GM13976 (cell line): ENCODE measurements at places on chromosomes 1 and 21.

DNA sequence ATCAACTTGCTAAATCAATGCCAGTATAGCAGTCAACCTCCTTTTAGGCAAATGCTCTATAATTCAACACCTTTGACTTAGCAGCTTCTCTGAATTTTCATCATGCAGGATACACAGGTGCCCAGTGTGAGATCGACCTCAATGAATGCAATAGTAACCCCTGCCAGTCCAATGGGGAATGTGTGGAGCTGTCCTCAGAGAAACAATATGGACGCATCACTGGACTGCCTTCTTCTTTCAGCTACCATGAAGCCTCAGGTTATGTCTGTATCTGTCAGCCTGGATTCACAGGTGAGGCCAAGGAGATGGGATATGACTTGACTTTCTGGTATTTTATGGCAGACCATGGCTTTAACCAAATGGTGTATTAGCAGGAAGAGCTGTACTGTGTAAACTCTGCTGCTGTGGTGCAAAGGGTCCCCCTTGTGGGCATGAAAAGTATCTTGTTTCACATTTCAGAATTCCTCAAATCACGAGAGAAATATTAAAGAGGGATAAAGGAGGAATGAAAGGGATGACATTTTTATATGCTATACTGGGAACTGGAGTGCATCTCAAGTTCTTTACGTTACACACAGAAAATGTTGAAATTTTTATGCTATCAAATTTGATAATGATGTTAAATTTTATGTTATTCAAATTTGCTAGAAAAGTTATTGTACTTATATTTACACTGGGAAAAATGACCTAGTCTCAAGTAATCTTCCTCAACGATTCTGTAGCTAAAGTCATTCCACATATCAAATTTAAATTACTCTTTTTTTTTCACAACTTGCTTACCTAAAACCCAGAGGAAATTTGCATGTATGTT lies 88.9 kb downstream of the CRB1 start:
- DNase-seq: peak; percentile 48

DNA sequence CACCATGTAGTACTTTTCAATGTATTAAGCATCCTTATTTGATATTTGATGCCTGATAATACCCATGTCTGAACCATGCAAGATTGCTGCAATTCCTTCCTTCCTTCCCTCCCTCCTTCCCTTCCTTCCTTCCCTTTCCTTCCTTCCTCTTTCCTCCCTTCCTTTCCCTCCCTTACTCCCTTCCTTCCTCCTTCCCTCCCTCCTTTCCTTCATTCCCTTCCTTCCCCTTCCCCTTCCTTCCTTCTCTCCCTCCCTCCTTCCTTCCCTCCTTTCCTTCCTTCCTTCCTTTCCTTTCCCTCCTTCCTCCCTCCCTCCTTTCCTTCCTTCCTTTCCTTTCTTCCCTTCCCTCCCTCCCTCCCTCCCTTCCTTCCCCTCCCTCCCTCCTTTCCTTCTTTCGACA lies 29.7 kb upstream of the TMEM52 start:
- DNase-seq: no peak

DNA sequence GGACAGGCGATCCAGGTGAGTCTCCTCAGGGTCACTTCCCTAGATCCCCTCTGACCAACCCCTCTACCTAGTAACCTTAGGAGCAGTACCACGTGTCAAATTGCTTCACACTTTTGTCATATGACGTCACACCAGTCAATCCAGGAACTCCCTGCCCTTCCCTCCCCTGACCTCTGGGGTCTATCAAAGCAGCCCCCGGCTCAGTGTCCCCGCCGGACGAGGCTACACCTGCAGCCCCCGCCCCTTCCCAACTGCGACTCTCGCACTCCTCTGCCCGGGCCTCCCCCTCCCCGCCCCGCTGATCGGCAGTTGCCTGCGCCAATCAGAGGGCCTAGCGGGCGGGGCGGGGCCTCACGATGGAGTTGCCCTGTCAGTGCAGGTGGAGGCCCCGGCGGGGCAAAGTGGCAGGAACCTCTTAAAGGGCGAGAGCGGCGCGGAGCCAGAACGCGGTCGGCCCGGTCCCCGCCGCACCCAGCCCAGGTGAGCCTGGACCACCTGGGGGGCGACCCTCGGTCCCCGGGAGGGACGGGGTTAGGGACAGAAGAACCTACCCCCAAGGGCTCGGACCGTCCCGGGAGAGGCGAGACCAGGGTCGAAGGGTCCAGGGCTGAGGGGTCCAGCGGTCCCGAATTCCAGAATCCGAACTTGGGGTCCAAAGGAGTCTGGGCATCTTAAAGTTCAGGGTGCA lies 27.5 kb upstream of the EPB41 start:
- peak; percentile 99 for DNase-seq

- DNase-seq: no peak
Measured at GRCh38 chr1:48114596-48115382, 107.7 kb upstream of the SLC5A9 start.

DNA sequence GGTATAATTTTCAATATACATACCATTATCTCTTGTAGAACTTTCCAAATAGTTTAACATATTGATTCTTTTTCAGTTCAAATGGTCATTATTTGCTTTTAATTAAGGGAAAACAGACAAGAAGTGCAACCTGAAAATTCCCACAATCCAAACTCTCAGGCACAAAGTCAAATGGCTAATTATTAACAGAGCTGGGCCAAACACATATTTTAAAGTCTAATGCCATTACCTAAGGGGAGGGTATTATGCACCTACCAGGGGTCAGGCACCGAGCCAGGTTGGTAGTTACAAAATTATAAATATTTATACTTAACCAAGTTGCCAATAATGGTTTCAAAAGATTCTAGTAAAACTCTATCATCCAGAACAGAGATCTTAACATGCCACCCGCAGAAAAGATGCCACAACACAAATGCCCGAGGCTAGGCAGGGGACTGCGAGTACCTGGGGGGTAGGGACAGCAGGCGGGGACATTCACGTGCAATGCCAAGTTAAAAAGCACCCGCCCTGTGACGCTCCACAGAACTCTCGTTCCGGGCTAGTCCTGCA lies 15.0 kb downstream of the LBR start:
- no peak for DNase-seq

DNA sequence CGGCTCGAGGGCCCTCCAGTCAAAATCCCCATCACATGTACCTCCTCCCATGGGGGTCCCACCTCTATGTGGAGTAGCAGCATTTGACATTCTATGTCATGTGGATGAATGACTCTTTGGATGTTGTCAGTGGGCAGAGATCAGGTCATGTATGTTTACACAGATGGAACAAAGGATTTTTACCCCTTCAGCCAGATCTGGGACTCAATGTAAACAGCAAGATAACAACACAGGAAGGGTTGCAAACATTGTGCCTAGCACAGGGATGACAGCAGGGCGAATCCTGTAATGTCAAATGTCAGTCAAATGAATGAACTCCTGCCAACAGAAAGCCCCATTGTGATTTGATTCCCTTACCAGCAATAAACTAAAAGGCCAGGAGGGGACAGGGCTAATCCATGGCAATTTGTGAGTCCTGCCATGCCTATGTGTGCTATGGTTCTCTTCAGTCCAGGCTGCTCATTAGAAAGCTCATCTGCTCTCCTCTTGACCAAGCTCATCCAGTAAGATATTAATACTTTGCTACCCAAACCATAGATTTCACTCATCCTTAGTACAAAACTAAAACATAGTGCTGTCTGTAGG lies 60.3 kb downstream of the PGBD5 start:
- DNase-seq: no peak

GRCh38 chr1:67843746-67844145 lies 10.5 kb upstream of the GNG12 start:
- DNase-seq: no peak

GRCh38 chr1:109887271-109887670 lies 23.4 kb upstream of the CSF1 start:
- DNase-seq: no peak

- DNase-seq: no peak
Measured at GRCh38 chr1:8497210-8497819, 179.4 kb downstream of the SLC45A1 start.

DNA sequence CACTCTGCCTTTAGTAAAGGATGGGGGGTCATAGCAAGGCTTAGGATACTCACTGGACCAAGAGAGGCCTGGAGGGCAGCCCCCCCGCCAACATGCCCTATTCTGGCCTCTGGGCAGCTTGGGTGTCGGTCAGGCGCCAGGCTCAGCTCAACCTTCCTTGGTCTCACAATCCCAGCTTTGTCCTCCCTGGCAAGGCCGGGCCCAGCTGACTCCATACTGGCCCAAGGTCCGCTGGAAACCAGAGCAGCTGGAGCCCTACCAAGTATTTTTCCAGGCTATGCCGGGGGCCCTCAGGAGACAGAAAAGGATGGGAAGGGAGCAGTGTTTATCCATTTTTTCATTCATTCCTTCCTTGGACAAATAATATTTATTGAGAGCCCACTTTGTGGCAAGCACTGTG lies 6.2 kb downstream of the FBXO2 start:
- no peak for DNase-seq
